NCI-H2171 treated with DMSO at 0.1 percent for 48 hours (cell line): ENCODE measurements at places on chromosomes 3 and 15.

DNA sequence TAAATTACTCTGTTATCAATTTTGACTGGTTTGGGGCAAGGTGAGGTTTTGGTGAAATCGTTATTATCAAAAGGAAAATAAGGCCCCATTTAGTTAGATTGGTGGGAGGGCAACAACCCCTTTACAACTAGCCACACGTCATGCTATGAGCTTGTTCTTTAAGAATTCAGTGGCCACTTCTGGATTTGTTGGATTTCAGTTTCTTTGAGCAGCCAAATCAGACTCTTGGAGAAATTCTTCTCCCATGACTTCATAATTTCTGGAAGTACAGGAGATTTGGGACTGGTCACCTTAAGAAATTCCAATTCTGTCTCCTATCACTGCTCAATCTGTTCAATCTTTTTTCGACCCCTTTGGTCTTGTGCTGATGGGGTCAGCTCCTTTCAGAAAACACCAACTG, 14.8 kb upstream of the WNT5A start:
- DNase-seq, result no peak

GRCh38 chr3:72624656-72625055, 223.6 kb downstream of the SHQ1 start:
- no peak for DNase-seq

DNA sequence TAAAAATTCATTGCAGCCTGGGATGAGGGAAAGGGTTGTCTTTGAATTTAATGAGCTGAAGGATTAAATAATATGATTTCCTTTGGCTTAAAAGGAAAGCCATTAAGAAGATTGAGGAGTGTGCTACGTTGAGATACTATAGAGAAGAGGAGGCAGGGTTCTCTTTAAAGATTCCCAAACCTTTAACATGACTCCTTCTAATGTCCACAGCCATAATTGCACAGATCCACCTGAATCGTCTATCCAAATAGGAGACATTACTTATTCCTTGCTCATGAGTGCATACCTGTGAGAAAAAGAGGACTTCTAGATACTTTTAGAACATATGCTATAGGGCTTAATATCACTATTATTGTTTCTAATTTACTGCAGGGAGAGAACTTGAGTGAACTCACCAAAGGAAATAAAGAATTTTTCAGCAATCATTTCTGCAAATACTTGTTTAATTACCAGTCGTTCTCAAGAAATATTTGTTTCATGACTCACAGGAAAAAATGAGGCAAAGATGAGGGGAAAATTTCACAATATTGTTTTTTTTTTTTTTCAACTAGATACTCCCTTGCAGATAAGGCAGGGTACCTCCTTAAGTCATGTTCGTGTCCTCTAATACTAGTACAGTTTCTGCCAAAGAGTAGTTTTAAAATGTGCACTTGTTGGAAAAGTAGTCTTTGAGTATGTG, 8.9 kb upstream of the SUCNR1 start:
- DNase-seq, result no peak

DNA sequence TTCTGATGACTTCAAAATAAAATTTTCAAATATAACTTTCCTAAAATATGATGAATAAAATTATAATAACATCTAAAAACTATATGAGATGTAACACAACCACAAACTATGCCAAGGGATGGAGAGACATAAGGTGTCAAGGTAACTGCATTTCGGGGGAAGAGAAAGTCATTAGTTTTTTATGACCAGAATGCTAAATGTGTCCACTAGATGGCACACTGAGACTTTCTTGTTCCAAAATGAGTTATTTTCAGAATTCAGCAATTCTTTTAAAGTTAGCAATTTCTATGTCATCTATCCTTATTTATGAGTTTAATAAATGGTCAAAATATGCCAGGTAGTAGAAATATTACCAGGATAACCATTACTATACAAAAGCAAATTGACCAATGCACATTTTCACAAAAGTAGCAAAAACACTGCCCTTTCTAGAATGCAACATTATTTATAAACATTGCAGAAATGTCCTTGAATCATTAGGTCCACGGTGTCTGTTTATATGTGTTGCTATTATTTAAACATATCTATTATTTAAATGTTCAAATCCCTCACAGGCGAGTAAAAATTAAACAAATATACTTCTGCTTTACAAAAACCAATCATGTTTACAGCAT, 374.2 kb downstream of the PLCL2 start:
- peak; percentile 13 for DNase-seq

GRCh38 chr15:58564981-58565380, 133.2 kb downstream of the LIPC start:
- peak; percentile 88 for DNase-seq

- DNase-seq, result no peak
Observed at GRCh38 chr15:41809121-41809520, 18.8 kb upstream of the JMJD7 start.

- DNase-seq, result no peak
Observed at GRCh38 chr3:82496890-82497560, 735.6 kb upstream of the GBE1 start.

DNA sequence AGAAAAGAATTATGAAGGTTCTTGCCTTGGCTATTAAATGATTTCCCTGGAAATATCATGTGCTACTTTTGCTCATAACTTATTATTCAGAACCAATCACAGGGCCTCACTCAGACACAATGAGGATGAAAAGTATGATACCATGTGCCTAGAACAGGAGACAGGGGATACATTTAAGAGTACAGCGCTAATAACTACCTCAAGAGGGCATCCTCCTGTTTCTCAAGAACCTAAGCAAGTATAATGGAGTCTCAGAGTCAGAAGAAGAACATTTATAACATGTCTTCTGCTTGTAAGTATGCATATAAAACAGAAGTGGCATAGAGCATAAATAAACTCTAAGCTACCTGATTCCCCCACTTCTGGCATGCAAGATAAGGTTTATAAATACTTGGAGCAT, 125.4 kb upstream of the MME start:
- no peak for DNase-seq

DNA sequence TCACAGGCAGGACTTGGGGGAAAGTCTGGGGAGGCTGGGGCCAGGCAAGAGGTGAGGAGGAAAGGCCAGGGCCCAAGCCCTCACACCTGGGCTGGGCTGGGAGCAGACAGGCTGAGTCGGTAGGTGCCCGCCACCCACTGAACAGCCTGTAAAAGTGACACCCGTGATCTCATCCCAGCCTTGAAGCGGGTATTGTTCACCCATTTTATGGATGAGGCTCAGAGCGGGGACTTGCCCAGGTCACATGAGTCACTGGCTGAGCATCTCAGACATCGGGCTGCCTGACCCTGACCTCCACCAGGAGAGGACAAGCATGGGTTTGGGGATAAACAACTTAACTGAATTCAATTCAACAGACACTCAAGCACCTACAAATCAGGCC, 52.0 kb upstream of the CTSH start:
- DNase-seq, result no peak

GRCh38 chr15:90654233-90655136, 62.7 kb upstream of the BLM start:
- DNase-seq, result no peak

DNA sequence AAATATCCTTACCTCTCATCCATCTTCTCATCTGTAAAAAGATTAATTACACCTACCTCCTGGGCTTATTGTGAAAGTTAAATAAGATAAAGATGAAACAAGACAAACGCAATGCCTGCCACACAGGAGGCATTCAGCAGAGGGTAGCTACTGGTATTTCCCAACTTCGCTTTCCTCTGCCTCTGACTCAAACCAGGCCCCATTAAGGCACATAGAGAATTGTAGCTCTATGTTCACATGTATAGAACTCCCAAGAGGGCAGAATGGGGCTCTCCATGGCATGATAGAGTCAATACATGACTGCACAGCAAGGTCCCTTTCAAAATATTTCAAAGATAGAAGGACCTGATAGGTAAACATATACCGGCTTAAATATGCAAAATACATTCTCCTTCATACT, 1.4 kb downstream of the LYSMD2 start:
- no peak for DNase-seq

DNA sequence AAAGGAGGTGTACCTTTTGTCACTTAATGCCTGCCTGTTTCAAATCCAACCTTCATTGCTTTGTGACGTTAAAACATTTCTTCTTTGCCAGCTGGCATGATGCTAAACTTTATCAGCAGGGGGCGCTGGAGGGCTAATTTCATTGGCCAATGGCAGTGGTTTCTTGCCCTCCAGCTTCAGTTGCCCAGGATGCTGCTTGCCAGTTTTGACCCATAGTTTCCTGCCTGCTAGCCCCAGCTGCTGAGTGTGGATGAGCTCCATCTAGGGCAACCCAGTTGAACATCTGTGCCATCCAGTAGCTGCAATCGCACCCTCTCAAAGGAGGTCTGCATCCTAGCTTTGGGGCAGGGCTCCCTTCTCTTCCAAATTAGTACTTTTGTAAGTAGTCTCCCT, 22.1 kb downstream of the ACKR2 start:
- DNase-seq, result no peak

DNA sequence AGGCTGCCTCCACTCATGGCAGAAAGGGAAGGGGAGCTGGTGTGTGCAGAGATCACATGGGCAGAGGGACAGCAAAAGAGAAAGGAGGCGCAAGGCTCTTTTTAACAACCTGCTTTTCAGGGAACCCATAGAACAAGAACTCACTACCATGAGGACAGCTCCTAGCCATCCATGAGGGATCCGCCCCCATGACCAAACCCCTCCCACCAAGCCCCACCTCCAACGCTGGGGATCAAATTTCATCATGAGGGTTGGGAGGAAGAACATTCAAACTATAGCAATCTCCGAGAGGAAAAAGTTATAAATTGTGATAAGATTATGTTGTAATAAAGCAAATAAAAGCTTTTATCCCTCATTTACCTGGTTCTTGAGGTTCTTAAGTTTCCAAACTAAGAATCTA, 84.7 kb upstream of the LMCD1 start:
- no peak for DNase-seq

DNA sequence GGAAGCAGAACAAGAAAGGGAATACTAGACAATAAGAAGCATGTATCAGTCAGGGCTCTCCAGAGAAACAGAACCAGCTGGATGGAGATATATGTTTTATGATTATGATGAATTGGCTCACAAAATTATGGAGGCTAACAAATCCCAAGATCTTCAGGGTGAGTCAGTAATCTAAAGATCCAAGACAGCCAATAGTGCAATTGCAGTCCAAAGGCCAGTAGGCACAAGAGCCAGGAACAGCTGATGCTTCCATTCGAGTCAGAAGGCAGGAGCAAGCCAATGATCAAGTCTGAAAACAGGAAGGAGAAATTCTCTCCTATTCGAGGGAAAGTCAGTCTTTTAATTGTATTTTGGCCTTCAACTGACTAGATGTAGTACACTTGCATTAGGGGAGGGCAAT, 164.9 kb upstream of the ST8SIA2 start:
- DNase-seq, result no peak

- DNase-seq, result no peak
Observed at GRCh38 chr3:143784446-143784845, 63.8 kb downstream of the SLC9A9 start.

- no peak for DNase-seq
Observed at GRCh38 chr3:178748874-178749273, 212.6 kb downstream of the KCNMB2 start.

DNA sequence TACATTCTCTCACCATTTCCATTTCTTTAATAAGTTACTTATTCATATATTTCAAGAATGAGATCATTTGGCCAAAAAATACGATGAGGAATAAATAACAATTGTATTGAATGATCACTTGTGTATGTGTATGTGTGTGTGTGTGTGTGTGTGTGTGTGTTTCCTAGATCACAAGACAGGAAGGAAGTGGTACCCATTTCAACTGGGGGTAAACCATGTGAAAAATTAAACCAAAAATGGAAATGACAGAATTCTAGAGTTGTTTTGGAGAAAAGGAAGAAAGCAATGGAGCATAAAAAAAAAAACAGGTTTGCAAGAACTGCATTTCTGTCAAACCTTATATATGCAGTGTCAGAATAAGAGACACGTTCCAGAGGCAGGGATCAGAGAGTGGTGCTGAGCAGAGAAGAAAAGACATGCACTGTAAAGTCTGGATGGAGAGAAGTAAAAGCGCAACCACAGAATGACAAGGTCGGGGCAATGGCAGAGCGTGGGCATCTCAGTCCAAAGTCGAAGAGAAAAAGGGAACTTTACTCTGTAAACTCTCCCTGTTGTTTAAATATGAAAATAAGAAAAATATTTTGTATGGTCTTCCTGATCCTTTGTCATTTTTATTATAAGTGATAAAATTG, 75.5 kb downstream of the PEX5L start:
- no peak for DNase-seq

GRCh38 chr3:124453189-124453588, 277.1 kb upstream of the UMPS start:
- DNase-seq, result no peak

GRCh38 chr15:73078291-73078690, 26.0 kb downstream of the NEO1 start:
- DNase-seq, result no peak

DNA sequence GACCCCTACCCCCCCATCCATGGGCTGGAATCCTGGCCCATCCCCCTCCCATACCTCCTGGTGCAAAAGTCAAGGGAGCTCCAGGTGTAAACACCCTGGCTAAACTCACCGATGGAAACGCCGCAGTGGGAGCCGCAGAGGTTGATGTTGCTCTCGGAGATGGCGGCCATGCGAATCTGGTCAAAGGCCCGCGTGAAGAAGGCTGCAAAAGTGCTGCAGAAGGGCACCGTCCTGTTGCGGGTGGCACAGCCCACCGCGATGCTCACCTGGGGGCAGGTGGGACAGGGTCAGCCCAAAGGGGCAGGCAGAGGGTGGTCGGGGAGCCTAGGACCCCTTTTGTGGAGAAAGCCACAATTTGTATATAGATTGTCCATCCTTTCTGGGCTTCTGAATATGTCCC, 26.7 kb downstream of the TKT start:
- DNase-seq, result no peak

DNA sequence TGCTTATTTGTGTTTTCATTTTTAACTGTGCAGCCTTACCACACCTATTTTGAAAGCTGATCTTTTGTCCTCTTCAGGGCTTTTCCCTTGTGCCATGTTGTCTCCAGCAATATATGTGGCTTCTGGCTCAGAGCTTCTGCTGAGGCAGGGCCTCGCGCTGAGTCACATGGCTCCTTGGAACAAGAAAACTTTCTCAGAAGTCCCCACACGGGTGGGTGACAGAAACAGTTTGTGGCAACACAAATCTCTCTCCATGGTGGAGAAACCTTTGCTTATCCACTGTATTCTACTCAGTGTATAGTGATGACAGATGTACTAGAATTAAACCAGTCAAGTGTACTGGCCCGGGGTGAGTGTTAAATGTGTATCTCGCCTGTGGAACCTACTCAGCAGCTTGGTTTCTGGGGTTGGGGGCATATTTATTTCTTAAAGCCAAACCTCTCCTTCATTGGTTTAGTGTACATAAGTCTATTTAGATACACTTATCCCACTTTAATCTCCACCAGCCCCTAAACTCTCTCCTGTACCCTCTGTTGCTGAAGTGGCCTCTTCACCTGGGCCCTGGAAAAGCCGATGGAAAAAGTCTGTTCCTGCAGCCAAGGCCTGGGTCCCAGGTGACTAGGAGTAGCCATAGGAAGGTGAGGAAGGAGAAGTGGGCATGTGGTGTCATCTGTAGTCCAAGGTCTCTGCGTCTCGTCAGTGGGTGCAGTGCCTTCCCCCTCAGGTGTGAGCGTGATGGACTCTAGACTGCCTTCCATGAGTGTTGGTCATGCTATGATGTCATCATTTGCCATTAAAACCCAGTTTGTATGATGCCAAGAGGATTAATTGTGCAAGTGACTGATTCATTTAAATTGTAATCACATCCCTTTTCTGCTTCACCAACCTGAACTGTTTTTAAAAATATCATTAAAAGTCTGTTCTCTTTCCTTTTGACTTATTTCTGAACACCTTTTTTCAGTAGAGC, 3.2 kb upstream of the FBXL22 start:
- DNase-seq, result no peak
